SJCRH30 (cell line): ENCODE measurements at places on chromosomes 1 and 21.

DNA sequence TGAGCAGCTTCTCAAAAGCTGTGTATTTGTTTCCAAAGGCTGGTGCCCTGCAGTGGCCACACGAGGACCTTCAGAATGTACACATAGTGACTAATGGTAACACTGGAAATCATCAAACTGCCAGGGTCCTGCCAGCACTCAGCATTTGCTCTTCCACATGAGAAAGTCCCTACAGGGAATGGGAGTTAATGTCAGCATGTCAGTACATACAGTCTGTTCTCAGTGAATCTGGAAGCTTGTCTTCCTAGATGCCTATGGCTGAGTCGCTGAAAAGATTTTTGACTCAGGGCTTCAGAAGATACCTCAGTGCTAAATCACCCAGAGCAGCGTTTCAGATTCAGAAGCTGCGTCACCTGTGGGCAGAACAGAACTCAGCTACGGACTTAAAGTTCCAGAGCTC, 108.2 kb downstream of the CDC7 start:
- DNase-seq, result no peak

DNA sequence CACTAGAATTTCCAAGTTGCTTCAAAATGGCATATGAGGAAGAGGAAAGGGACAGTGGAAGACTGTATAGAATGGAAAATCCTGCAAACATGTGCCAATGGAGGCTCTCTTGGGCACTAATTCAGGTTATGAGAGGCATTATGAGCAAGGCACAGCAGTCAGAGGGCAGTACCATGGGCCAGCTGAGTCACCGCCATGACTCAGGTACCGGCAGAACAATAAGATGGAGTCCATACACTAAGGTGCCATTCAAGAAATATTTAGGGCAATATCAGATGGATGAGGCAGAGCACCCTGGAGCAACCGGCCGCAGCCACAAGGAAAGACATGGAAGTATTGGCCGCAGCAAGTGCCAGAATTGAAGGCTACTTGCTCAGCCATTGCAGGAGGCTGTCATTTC, 25.6 kb upstream of the VAV3 start:
- DNase-seq, result no peak

GRCh38 chr1:211885747-211886522, 55.4 kb upstream of the LPGAT1 start:
- DNase-seq, result no peak

GRCh38 chr1:166302989-166303758, 136.4 kb upstream of the FAM78B start:
- DNase-seq, result no peak

GRCh38 chr1:77991638-77992037, 12.8 kb upstream of the FUBP1 start:
- no peak for DNase-seq

DNA sequence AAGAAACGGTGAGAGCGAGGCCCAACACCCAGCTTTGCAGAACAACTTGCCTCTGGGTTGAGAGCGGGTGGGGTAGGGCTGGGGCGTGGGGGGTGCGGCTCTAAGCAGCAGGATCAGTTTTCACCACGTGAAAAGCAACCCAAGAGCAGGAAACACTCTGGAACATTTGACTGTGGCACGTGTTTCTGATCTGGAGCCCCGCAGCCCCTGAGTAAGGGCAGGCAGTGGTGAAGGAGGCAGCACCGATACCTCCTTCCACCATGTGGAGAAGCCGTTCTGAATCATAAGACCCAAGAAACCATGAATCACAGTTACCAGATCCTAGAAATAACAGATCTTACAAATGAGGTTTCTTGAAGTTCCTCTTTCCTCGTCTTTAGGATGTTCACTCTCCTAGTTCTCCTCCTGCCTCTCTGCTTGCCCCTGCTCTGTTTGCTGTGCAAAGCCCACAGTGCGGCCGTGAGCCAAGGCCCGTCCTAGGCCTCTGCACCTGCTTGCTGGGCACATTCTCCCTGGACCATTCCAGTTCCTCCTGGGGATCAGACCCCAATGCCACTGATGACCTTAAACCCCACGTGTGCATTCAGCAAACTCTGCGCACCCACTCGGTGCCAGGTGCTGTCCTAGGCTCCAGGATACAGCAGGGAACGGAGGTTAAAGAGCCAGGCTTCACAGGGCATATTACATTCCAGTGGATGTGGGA, 31.9 kb downstream of the SLC1A7 start:
- DNase-seq, result no peak

- no peak for DNase-seq
Observed at GRCh38 chr1:114458237-114458777, 52.7 kb downstream of the TRIM33 start.

- peak; percentile 91 for DNase-seq
Observed at GRCh38 chr1:36109041-36109679, 15.9 kb downstream of the COL8A2 start.

GRCh38 chr1:239368436-239369109, 17.8 kb upstream of the CHRM3 start:
- no peak for DNase-seq

DNA sequence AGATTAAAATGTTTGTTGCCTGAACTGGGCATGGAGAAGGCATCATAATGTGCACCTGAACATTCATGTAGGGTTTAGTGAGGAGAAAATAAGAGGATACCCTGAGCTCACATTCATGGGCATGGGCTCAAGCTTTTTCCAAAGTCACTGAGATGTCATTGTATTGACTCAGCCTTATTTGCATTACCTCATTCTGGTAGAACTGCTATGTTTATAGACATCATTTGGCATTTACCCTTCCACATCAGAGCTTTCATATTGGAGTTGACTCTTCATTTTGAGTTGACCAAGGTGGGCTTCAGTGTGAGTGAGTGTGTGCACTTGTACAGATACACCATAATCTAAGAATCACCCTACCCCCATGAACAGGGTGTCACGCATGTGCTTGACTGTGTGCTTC, 143.2 kb downstream of the PBX1 start:
- no peak for DNase-seq
